ENCODE measurements at places on chromosomes 2 and 18. TPM values are rescaled to one million over a fixed set of nuclear protein-coding genes. Genes with fewer than 3 reads are reported as not detected.

DNA sequence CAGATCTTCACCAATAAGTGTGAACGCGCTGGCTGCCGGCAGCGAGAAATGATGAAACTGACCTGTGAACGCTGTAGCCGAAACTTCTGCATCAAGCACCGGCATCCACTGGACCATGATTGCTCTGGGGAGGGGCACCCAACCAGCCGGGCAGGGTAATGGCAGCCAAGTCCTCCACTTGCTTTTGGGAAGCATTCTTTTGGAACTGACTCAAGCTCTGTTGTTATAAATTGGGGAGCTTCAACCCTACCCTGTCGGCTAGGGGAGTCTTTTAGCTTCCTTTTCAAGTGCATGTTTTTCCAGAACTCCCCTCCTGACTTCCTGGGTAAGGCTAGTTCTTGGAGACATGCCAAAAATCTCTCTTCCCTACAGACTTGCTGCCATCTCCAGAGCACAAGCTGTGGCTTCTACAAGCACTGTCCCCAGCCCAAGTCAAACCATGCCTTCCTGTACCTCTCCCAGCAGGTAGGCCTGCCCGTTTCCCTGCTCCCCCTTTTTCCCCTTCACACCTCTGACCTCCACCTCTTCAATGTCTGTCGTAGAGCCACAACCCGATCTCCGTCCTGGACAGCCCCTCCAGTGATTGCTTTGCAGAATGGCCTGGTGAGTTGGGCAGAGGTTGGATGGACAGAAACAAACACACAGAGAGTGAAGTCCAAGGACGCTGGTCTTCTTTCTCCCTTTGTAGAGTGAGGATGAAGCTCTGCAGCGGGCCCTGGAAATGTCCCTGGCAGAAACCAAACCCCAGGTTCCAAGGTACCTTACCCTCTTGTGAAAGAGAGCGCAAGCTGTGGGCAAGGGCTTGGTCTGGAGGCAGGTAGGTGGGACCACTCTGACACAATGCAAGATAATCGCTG, 1.5 kb downstream of the ZFAND2B start:
- peaks cover 20% of the 10 kb centered on the region for H3K4me1 ChIP-seq
- H3K4me3 ChIP-seq = peak overlapping the region; percentile 66
- H3K27ac ChIP-seq = peak overlapping the region; percentile 98
- peaks cover 53% of the 10 kb centered on the region for H3K36me3 ChIP-seq
- no peaks in the 10 kb centered on the region for H3K27me3 ChIP-seq

GRCh38 chr2:162245781-162246180, 2.5 kb upstream of the FAP start:
- H3K27ac ChIP-seq = peak overlapping the region; percentile 79
- H3K4me3 ChIP-seq = no peak overlapping the region
- no peaks in the 10 kb centered on the region for H3K27me3 ChIP-seq
- no peaks in the 10 kb centered on the region for H3K36me3 ChIP-seq

DNA sequence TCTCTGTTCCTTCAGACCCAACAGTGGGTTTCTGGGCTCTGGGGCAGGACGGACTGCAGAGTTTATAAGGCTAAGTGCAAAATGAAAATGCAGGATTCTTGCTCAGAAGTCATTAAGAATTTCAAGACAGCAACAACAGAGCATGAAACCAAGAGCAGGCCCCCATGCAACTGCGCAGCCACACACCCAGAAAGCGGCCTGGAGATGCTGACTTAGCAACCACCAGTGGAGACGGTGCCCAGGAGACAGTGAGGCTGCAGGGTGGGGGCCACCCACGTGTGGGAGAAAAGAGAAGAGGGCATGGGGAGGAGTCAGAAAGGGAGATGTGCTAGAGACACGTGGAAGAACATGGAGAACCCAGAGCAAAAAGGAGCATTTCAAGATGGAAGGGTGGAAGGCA, 66.5 kb downstream of the GALNT14 start:
- H3K4me3 ChIP-seq = no peak overlapping the region
- no peaks in the 10 kb centered on the region for H3K27me3 ChIP-seq
- H3K36me3 ChIP-seq = no peaks in the 10 kb centered on the region
- H3K27ac ChIP-seq = no peak overlapping the region

DNA sequence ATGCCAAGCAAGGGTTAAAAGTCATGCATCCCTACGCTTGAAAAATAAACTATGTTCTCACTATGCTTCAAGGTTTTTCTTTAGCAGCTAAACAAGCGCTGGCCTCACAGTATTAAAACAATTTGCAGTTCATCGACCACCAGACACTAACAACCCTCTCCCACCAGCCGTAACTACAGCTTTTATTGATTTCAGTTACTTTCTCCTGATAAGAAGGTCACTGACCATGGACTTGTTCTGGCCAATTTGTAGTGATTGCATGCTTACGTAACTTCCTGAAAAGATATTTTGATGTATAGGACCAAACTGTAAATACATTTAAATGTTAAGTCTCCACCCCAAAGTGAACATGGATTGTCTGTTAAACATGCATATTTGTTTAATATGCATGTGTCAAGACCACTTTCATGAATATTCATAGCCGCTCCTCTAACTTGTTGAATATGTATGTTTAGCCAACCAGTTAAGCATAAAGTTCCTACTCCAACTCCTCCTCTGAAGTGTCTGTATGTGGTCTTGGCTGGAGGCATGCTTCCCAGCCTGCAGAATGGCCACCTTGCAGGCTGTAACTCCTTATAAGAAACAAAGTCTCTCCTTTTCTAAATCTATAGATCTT, 1.7 kb upstream of the THOC1 start:
- H3K36me3 ChIP-seq = peaks cover 10% of the 10 kb centered on the region
- no peak overlapping the region for H3K4me3 ChIP-seq
- no peak for DNase-seq
- H3K27me3 ChIP-seq = no peaks in the 10 kb centered on the region

- no peaks in the 10 kb centered on the region for H3K36me3 ChIP-seq
- no peak for DNase-seq
- no peak overlapping the region for H3K4me3 ChIP-seq
- H3K4me1 ChIP-seq = peaks cover 10% of the 10 kb centered on the region
These were observed 31.7 kb upstream of the DNMT3A start for GRCh38 chr2:25373269-25373981.

DNA sequence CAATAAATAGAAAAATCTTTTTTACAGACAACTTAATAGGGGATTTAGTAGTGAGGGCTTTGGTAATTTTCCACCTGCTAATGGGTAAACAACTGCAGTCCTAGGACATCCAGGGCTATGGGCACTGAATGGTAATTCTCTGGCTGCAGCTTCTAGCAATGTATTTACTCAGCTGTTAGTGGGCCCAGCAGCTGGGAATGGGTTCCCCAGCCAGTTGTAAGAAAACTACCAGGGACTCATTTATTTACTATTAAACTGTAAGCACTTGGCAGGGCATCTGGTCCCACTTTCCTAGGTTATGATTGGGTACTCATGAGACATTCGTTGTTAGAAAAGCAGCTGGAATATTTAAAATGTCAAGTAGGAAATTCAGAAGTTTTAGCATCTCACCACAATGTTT, 363.8 kb upstream of the TRIB2 start:
- no peak for DNase-seq
- H3K27ac ChIP-seq = no peak overlapping the region
- H3K36me3 ChIP-seq = no peaks in the 10 kb centered on the region
- H3K4me1 ChIP-seq = no peaks in the 10 kb centered on the region
- H3K4me3 ChIP-seq = no peak overlapping the region

DNA sequence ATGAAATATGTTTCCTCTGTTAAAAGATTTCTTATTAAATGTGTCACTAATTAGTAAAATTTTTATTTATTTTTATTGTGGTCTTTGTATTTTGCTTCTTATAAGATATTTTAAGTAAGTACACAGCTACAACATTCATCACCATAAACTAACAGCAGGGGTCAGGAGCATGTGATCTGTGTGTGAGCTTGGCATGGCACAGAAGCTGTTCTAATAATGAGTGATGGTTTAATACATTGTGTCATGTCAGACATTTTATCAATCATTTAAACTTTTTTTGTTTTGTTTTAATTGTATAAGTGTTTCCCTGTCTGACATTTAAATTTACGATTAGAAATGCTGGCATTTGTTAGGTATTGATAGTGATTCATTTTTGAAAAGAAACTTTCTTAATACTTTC, 585.4 kb downstream of the DSC3 start:
- H3K27ac ChIP-seq = no peak overlapping the region
- no peaks in the 10 kb centered on the region for H3K36me3 ChIP-seq
- no peak for DNase-seq
- H3K4me1 ChIP-seq = no peaks in the 10 kb centered on the region
- no peak overlapping the region for H3K4me3 ChIP-seq

DNA sequence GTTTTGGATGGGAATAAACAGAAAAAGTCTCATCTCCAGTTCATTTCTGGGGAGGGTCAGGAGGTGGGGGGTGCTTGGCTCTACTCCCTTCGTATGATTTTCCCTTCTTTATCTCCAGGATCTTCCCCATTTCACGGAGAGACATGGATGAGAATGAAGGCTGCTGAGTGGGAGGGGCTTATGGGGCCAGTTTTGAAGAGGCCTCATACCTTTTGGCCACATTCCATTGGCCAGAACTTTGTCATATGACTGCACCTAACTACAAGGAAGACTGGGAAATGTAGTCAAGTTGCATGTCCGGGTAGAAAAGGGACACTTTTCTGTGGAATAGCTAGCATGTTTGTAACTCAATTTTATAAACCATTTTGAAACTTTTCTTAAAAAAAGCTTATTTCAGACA, 117.6 kb downstream of the NEDD4L start:
- no peak overlapping the region for H3K27ac ChIP-seq
- H3K4me1 ChIP-seq = no peaks in the 10 kb centered on the region
- no peaks in the 10 kb centered on the region for H3K27me3 ChIP-seq

- H3K27ac ChIP-seq = no peak overlapping the region
- no peak overlapping the region for H3K4me3 ChIP-seq
- H3K27me3 ChIP-seq = no peaks in the 10 kb centered on the region
- H3K36me3 ChIP-seq = no peaks in the 10 kb centered on the region
- H3K4me1 ChIP-seq = no peaks in the 10 kb centered on the region
- no peak for DNase-seq
These were observed 79.3 kb upstream of the SCN7A start for GRCh38 chr2:166573391-166573790.

- no peak overlapping the region for H3K27ac ChIP-seq
- H3K36me3 ChIP-seq = no peaks in the 10 kb centered on the region
- H3K4me1 ChIP-seq = no peaks in the 10 kb centered on the region
- no peak overlapping the region for H3K4me3 ChIP-seq
These were observed 1262.9 kb downstream of the SUCLG1 start for GRCh38 chr2:83196225-83196624.

- H3K27me3 ChIP-seq = no peaks in the 10 kb centered on the region
- no peaks in the 10 kb centered on the region for H3K36me3 ChIP-seq
- no peak overlapping the region for H3K4me3 ChIP-seq
- peaks cover 23% of the 10 kb centered on the region for H3K4me1 ChIP-seq
- no peak overlapping the region for H3K27ac ChIP-seq
These were observed 202.8 kb downstream of the PIK3C3 start for GRCh38 chr18:42157878-42158277.

GRCh38 chr2:178205853-178206521, 11.7 kb downstream of the OSBPL6 start:
- no peaks in the 10 kb centered on the region for H3K4me1 ChIP-seq
- no peak overlapping the region for H3K4me3 ChIP-seq
- DNase-seq = no peak
- H3K27ac ChIP-seq = no peak overlapping the region
- H3K27me3 ChIP-seq = no peaks in the 10 kb centered on the region

DNA sequence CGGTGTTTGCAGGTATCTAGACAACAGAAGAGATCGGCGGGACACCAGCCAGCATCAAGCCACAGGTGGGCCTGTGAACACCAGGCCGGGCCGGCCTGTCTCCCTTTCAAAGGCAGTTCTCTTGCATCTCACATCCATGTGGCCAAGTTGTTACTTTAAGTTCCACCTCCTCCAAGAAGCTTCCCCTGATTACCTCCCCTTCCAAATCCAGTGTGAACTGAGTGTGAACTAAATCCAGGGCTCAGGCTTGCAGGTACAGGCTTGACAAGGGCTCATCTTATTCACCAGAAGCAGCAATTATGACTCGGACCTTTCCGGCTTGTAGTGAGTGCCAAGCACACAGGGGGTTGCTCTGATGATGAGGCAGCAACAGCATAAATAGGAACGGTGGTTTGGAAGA, 3.9 kb downstream of the CRACDL start:
- H3K4me3 ChIP-seq = no peak overlapping the region
- H3K4me1 ChIP-seq = peaks cover 16% of the 10 kb centered on the region
- no peak overlapping the region for H3K27ac ChIP-seq
- H3K27me3 ChIP-seq = peaks cover 16% of the 10 kb centered on the region
- DNase-seq = no peak

- H3K27ac ChIP-seq = no peak overlapping the region
- H3K4me1 ChIP-seq = peaks cover 25% of the 10 kb centered on the region
- no peak overlapping the region for H3K4me3 ChIP-seq
- no peaks in the 10 kb centered on the region for H3K27me3 ChIP-seq
These were observed 118.4 kb downstream of the BCL2L11 start for GRCh38 chr2:111239107-111239506.

DNA sequence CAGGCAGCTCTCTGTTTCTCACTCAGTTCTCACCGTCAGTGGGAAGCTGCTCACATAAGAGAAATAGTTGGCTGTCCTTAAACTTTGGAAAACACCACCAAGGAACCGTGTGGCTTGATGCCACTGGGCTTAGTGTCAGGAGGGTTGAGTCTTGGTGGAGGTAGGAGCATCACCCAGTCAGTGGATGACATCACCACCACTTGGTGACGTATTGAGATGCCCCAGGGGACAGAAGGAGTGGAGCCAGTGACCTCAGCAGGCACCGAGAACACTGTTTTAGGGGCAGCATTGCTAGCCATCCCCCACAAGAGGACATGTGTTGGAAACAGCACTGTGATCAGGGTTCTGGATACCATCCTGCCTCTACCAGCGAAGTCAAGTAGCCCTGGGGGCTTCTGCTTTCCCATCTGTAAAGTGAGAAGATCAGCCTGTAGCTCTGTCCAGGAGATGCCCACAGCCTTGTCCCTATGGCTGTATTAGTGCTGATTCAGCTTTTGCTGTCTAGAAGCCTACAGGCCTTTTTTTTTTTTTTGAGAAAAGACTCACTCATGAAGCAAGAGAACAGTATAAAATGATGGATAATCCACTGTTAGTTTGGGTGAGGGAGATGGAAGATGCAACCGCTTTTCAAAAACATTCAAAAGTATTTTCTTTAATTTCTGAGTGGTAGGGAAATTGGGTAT, 66.2 kb downstream of the TSN start:
- no peak overlapping the region for H3K27ac ChIP-seq
- H3K27me3 ChIP-seq = no peaks in the 10 kb centered on the region
- H3K36me3 ChIP-seq = no peaks in the 10 kb centered on the region

Gene REG1B
- 0.41 TPM for total RNA-seq

Gene NTSR2
- total RNA-seq = not detected

Gene L3MBTL4
- 1.8 TPM for total RNA-seq

Gene ANKRD44
- 6.9 TPM for total RNA-seq

Gene AMER3
- total RNA-seq = not detected

Gene ACAA2
- 206 TPM for total RNA-seq

Gene KIF1A
- 0.87 TPM for total RNA-seq

Gene PKDCC
- total RNA-seq = 103 TPM

Gene DSG1
- 1.1 TPM for total RNA-seq

Gene TMEM37
- 1.8 TPM for total RNA-seq

Gene SLC16A14
- total RNA-seq = 4.8 TPM

Gene CYBRD1
- total RNA-seq = 52.1 TPM

Gene SLC23A3
- total RNA-seq = 0.30 TPM

Gene BOLL
- total RNA-seq = not detected

Gene AGAP1
- total RNA-seq = 19.6 TPM
